DMS79 treated with DMSO at 0.1 percent for 48 hours (cell line): ENCODE measurements at places on chromosomes 1 and 21.
A peak's percentile ranks its signal among the peaks of the same experiment; 100 is the strongest.

DNA sequence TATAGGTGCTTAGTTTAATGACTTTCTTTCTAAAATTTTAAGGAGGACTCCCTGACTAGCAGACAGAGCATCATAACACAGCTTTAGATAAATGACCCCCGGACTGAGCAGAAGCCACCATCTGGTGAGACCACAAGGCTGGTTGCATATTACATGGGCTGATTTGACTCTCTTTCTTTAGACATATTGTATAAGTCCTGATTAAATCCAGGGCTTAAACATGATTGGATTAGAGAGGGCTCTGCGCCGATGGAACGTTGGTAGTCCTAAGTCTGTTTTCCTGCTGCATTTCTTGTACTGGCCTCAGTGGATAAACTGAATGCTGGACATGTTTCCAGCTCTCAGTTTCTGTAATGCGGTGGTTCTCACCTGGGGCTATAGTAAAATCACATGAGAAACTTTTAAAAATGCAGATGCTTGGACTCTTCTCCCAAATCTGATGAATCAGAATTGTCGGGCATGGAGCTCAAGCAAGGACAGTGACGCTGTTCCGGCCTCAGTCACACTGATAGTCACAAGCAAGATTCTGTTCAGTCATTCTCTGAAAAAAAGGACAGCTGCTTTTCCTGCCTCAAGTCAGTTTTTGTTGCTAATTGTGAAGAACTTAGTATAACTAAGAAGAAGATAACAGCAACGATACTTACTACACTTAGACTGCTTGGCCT, 16.6 kb downstream of the DDI2 start:
- no peak for DNase-seq

DNA sequence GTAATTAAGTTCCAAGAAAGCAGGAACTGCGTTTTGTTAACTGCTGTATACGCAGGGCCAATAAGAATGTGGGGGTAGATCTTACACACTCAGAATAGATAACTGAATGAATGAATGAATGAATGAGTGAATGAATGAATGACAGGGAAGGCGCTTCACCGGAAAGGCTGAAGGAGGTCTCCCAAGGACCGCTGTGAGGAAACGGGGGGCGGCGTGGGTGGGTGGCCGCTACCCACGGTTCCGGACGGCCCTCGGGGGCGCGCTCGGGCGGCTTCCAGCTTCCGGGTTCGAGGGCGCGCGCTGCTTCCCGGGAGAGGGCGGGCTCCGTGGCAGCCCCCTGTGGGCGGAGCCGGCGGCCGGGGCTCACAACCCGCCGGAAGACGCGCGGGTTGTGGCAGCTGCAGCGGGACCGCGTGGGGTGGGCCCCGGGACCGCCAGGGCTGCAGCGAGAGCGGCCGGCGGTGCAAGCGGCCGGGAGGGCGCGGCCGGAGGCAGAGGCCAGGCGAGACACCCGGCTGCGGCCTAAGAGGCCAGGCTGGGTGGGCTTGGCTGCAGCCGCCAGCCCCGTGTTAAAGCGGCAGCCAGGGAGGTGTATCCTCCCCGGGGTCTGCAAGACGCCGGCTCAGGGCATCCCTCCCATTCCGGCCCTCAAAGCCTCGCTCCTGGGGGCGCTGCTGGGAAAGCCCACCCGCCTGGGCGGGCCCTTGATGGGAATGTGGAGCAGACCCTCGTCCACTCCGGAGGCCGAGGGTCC, at the start of gene ZFP69:
ZFP69 (plus strand) TSS at position 367 of the 754 bp plus-strand sequence. CDS start 2,072 bp downstream, outside the sequence.
- DNase-seq: peak; percentile 50

DNA sequence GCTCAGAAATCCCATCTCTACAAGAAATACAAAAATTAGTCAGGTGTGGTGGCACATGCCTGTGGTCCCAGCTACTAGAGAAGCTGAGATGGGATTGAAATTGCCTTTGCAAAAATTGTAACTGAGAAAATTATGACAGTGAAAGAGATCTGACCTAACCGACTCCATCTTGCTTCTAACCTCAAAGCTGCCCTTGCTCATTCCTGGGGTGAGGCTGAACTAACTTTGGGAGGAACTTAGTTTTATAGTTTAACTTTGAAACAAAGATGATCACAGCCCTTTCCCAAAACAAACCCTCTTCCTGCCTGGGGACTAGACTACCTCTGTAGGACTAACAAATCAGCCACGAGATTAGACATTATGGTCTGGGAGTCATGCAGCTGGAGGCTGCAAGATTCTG, 33.8 kb upstream of the ERO1B start:
- DNase-seq: no peak

DNA sequence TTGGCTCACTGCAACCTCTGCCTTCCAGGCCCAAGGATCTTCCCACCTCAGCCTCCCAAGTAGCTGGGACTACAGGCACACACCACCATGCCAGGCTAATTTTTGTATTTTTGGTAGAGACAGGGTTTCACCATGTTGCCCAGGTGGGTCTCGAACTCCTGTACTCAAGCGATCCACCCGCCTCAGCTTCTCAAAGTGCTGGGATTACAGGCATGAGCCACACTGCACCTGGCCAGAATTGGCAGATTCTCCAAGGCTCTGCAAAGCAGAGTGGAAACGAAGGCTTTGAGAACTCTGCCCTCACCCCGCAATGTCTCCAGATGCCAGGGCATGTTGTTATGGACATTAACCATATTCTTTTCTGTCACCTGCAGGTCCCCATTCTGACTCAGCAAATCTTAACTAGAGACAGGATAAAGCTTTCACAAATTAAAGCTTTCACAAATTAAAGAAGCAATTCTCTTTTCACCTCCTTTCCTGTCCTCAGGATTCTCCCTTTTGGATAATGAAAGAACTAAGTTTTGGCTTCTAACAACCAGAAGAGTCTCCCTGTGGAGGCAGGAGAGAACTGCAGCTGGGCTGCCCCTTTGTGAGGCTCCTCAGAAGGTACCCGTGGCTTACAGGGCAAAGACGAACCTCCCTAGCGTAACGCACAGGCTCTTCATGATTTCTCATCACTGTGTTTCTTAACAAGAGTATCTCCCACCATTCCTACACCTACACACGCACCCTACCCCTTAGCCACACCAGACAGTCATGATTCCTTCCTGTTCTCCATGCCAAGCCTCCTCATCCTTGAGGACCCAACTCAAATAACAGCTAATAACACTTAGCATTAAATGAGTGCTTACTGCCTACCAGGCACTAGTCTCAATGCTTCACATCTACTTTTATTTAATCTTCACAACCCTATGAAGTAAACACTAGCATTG, 29.8 kb downstream of the GPA33 start:
- no peak for DNase-seq

GRCh38 chr1:25253911-25254310, 6.7 kb upstream of the RSRP1 start:
- no peak for DNase-seq

DNA sequence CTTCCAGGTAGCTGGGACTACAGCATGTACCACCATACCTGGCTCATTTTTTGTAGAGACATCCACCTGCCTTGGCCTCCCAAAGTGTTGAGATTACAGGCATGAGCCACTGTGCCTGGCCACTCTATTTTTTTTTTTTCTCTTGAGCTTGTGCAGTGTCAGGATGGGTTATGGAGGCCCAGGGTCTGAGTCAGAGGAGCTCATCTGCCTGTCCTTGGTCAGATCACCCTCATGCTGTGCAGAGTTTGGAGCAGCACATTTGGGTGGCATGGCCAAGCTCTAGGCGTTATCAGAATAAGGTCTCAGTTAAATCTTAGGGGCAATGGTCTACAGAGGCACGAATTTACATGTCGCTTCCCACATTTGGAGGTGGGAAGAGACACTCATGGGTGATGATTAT, 16.9 kb downstream of the METTL13 start:
- no peak for DNase-seq

- DNase-seq: no peak
These were observed 186.9 kb downstream of the SETD4 start for GRCh38 chr21:35873441-35873840.

DNA sequence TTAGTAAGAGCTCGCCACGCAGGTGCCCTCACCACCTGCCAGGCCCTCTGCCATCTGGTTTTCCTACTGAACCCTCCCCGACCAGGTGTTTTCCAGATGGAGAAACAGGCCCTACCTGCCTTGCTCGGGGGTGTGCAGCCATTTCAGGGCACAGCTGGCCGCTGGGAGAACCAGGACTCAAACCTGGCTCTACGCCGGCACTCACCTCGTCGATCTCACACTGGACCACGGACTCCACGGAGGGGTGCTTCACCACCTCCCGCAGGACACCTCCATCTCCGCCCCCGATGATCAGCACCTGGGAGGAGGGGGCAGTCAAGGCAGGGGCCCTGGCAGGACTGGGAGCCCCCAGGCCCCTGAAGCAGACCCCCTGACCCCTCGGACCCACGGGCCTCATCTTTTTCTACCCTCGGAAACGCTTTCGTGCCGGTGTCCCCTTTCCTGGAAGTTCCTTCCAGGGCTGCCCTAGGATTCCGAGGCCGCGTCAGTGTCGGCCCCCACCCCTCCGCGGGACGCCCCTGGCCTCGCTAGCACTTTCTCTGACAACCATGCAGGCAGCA, 1.1 kb downstream of the SRM start:
- peak; percentile 81 for DNase-seq

GRCh38 chr21:34112316-34113033, 39.1 kb downstream of the MRPS6 start:
- no peak for DNase-seq

DNA sequence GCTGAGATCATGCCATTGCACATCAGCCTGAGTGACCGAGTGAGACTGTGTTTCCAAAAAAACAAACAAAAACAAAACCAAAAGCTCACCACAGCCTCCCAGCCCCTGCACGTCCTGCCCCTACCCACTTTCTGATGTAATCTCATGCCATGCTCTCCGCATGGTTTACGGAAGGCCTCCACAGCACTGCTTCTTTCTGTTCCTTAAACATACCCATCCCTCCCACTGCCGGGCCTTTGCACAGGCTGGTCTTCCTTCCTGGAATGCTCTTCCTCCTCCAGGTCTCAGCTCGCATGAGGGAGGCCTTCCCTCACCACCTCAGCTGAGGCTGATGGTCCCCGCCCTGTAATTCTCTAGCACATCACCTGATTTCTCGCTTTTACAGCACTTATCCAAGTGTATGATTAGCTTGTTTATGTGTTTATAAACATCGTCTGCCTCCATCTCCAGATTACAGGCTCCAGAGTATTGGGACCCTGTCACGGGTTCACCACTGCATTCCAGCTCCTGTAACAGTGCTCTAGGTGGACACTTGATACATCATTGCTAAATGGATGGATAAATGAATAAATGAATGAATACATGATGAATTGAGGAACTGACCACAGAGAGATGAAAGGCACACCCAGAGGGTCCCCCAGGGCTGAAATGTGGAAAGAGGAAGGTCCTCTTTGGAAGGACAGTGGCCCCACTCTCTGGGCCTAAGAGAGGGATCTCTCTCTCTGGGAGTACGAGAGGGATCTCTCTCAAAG, 22.1 kb downstream of the TCEA3 start:
- no peak for DNase-seq

DNA sequence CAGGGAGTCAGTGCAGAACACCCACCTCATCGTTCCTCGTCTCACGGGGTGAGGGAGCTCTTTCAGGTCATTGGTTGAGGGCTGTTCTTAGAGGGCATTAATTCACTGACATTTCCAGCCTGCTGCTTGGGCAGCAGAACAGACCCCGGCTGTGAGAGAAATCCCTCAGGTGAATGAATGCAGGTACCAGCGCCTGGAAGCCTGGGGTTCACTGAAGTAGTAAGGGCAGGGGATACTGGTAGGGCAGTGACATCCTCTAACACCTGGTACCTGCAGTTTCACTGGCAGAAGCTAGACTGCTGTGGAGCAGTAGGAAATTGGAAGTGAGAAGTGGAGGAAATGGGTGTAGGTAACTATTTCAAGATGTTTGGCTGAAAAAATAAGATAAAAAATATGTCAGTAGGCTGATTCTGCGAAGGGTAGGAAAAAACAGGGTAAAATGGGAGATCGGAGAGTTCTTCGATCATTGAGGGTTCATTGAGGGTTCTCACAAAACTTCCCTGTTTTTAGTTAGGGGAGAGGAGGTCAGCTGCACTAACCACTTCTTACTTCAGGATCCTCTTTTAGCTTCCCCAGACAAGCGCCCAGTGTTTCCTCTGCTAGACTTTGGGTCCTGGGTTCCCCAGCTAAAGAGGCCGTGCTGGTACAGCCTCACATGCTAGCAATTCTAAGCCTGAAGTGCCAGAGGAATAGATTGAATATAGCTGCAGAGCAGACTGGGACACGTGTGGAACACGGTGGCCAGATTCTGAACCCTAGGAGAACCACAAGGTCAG, 55.2 kb downstream of the RNF220 start:
- DNase-seq: no peak

GRCh38 chr1:183989078-183989577, 48.4 kb downstream of the COLGALT2 start:
- DNase-seq: no peak

- no peak for DNase-seq
These were observed 34.9 kb downstream of the ADAMTS1 start for GRCh38 chr21:26810266-26810665.

DNA sequence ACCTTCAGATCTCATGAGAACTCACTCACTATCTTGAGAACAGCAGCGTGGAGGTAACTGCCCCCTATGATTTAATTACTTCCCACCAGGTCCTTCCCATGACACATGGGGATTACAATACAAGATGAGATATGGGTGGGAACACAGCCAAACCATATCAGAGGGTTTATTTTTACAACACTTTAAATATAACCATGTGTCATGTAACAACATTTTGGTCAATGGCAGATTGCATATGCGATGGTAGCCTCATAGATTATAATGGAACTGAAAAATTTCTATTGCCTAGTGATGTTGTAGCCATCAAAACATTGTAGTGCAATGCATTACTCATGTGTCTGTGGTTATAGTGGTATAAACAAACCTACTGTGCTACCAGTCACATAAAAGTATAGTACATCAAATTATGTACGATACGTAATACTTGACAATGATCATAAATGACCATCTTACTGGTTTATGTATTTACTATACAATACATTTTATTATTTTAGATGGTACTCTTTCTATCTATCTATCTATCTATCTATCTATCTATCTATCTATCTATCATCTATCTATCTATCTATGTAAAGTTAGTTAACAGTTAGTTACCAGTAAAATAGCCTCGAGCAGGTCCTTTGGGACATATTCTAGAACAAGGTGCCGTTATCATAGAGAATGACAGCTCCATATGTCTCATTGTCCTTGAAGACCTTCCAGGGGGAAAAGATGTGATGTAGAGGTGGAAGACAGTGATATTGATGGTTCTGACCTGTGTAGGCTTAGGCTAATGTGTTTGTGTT, 12.6 kb upstream of the S100B start:
- no peak for DNase-seq

GRCh38 chr1:243496187-243496646, 240.4 kb downstream of the SDCCAG8 start:
- DNase-seq: no peak
